ENCODE measurements at places on chromosomes 11 and 22.
A peak's percentile ranks its signal among the peaks of the same experiment; 100 is the strongest.

DNA sequence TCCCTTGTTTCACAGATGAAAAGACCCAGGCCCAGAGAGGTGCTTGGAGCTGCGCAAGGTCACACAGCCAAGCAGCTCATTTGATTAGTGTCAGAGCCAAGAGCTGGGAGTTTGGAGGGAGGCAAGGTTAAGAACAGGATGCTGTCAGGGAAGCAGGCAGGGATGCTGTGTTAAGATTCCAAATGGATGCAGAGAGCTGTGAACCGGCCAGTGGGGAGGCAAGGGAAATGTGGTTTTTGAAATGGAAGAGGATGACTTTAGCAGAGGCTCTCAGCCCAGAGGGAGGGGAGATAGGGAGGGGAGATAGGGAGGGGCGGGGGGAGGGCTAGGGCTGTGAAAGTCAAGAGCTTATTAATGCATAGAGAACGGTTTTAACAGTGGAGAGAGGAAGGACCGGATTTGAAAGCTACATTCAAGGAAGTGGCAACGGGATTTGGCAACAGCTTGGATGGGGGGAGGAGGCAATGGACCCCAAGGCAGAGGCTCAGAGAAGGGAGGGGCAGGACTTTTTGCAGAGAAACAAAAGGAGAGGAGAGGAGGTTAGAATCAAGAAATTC is 13.0 kb downstream of the RTN4RL2 start:
- DNase-seq: no peak

GRCh38 chr11:68202165-68202564 is 10.9 kb downstream of the KMT5B start:
- no peak for DNase-seq

- DNase-seq: no peak
Observed at GRCh38 chr11:33064033-33064825, 24.9 kb downstream of the TCP11L1 start.

DNA sequence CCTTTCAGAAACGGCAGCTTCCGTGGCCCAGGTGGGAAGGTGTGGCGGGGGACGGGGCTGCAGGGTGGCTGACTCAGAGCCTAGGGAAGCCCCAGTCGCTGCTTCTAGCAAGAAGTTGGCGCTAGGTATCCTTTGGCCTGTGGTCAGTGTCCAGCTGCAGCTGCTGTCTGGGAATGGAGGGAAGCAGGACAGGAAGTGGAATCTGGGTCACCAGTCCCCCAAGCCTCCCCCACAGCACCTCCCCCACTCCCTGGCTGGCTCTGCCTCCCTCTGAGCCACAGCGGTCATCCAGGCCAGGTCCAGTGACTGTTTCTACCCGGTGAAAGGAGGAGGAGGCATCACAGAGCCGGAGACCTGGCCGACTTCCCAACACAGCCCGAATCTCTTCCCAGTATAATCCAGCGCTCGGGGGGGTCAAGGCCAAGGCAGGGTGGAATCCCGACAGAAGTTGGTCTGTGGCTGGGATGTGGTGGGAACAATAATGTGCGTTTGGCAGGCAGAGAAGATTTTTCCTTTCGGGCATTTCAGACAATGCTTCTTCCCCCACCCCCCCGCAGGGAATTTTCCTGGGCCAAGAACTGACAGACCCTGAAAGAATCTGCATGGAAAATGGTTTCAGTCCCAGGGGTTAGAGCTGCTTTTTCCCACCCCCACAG is 45.1 kb downstream of the C11orf96 start:
- DNase-seq: peak; percentile 93

DNA sequence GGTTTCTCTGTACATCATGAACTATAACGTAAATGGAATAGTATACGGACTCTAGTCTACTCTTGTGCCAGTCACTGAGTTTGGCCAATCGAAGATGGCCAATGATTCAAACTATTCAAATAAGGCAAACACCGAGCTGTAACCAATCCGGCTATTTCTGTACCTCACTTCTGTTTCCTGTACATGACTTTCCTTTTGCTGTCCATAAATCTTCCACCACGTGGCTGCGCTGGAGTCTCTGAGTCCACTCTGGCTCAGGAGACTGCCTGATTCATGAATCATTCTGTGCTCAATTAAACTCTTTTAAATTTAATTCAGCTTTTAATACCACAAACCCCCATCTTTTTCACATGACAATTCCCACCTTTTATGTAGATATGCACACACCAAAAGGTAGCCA is 1.5 kb upstream of the JAML start:
- DNase-seq: no peak

DNA sequence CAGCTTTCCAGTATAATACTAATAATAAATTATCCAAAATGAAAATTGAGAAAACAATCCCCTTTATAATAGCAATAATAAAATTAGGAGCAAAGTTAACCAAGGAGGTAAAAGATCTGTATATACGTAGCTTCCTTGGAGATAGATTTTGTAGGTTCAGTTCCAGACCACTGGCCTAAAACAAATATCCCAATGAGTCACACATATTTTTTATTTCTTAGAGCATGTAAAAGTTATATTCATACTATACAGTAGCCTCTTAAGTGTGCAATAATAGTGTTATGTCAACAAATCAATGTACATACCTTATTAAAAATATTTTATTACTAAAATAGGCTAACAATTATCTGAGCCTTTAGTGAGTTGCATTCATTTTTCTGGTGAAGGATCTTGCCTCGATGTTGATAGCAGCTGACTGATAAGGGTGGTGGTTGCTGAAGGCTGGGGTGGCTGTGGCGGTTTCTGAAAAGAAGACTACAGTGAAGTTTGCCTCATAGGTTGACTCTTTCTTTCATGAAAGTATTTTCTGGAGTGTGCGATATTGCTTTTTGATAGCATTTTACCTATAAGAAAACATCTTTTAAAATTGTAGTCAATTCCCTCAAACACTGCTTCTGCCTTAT is 178.5 kb downstream of the ARHGAP42 start:
- no peak for DNase-seq

GRCh38 chr22:24554313-24555164 is at the start of gene GUCD1:
Gene GUCD1 (minus strand): TSS chr22:24555138. CDS start chr22:24554991, 147 bp downstream.
- peak; percentile 48 for DNase-seq

DNA sequence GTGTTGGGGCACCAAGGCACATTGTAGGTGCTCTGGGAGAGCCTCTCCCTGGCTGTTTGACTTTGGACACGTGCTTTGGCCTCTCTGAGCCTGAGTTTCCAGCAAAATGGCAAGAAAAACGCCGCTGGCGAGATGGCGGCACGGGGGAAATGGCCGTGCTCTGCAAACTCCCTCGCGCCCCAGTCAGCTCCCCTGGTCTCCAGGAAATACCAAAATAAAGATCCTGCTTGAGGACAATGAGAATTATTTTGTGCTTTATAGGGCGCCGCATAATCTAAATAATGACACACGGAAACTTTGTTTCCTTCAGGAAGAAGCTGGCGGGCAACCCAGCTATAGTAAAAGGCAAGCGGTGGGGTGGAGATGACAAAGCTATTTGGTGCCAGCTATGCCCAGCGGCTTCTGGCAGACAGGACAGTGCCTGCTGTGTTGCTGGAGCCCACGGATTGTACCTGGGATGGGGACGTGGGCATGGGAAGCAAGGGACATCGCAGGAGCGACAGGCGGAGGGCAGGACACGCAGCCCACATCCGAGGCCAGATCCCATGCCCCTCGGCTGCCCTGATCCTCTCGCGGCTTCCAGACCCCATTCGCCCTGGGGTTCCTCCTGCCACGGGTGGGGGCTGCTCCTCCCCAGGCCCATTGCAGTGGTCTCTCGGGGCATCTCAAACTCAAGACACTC is 26.3 kb upstream of the RFPL3 start:
- no peak for DNase-seq

DNA sequence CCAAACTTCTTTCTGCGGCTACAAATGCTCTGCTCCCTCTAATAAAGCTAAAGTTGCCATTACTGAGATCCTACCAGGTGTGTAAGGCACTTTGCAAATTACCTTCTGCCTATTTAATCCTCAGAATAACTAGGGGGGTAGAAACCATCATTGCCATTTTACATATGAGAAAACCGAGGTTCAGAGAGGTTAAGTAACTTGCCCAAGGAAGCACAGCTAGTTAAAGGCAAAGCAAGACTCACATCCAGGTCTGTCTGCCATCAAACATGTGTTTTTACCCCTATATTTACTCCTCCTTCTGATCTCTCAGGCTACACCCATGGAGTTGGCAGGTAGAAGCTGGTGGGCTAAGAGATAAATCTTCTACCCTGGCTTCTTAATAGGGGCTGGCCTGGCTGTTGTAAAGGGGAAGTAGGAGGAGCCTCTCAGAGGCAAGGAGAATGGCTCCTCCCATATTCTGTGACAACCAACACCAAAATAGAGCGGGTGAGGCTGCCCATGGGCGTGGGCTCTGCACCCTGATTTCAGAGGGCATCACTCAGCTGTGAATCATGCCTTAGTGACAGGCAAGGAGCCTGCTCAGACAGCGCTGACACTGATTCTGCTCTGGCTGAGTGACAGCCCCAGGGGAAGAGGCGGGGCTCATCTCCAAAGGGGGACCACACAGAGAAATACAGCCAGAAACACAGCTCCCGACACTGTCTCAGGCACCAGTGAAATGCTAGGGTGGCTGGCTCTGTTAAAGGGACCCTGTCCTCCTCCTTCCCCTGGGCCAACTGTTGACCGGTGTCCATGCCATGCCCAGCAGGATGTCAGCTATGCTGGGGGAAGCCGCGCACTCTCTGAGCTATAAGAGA is 106.8 kb downstream of the ABTB2 start:
- no peak for DNase-seq

- no peak for DNase-seq
Observed at GRCh38 chr11:69055212-69055586, 6.5 kb downstream of the TPCN2 start.

DNA sequence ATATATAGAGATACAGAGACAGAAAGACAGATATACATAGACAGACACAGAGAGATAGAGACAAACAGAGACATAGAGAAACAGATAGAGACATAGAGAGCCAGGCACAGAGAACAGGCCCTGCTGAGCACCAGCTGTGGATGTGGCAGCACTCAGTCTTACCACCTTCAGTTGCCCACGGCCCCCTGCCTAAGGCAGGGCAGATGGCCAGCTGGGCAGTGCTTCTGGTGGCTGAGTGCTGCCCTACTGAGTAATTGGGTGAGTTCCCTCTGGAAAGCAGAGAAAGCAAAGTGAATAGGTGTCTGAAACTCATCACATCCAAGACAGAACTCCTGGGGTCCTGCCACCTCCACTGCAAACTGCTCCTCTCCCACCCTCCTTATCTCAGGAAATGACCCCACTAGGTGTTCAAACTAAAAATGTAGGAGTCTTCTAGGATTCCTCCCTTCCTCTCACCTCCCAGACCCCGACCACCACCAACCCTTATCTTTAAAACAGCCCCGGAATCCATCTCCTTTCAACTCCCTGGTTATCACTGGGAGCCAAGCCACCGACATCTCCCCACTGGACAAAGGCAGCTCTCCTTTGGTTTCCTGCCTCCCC is 27.2 kb downstream of the SYN3 start:
- no peak for DNase-seq

GRCh38 chr22:17597217-17597616 is 31.3 kb downstream of the ATP6V1E1 start:
- DNase-seq: no peak

- peak; percentile 80 for DNase-seq
Observed at GRCh38 chr22:45009606-45010531, at the start of gene PHF21B. Gene PHF21B (minus strand): TSS chr22:45010005. CDS start chr22:45009549, 456 bp downstream.

- no peak for DNase-seq
Observed at GRCh38 chr11:90818196-90818745, 595.4 kb upstream of the CHORDC1 start.

- no peak for DNase-seq
Observed at GRCh38 chr11:76589964-76590950, 80.3 kb downstream of the LRRC32 start.

- DNase-seq: no peak
Observed at GRCh38 chr22:37218399-37218770, 6.1 kb upstream of the SSTR3 start.

- DNase-seq: no peak
Observed at GRCh38 chr11:32529994-32530588, 53.5 kb upstream of the EIF3M start.

- no peak for DNase-seq
Observed at GRCh38 chr11:127224276-127224675, 223.7 kb upstream of the KIRREL3 start.

GRCh38 chr11:85912414-85912813 is 57.2 kb downstream of the CCDC83 start:
- no peak for DNase-seq

DNA sequence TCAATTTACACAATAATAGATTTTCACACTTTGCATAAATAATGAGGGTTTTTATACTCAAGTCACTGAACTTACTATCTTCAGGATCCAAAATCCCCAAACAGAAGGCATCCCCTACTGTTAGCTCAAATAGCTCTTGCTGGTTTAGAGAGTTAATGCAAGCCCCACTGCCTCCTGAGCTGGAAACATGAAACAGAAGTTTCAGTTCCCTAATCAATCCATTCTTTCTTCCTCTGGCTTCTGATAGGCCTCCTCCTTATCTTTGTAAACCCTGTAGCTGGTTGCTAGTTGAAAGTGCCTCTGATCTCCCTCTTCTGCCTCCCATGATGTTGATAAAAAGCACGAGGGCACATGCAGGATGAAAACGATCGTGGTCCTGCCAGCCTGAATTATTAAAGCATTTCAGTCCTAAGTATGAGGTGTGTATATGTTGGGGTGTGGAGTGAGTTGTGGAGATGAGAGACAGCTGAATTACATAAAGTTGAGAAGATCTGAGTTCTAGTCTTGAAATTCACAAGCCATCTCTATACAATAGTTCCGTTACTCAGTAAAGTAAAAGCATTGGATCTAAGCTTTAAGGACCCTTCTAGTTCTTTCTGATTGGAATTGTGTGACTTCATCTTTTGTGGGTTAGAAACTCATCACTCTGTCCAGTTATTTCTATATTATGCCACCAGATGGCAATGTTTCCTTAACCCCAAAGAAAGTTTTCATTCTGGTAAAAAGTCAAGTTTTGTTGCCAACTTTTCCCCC is 35.0 kb upstream of the EHF start:
- DNase-seq: no peak

GRCh38 chr22:46077669-46078099 is 72.6 kb upstream of the PPARA start:
- peak; percentile 41 for DNase-seq

DNA sequence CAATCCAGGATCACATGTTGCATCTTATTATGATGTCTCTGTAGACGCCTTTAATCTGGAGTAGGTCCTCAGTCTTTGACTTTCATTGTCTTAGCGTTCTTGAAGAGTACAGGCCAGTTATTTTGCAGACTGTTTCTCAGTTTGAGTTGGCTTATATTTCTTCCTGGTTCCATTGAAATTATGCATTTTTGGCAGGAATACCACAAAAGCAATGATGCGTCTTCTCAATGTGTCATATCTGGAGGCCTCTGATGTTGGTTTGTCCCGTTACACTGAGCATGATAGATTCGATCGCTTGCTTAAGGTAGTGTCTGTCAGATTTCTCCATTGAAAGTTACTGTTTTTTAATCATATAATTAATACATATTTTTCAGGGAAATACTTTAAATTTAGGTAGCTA is 30.6 kb downstream of the TECTA start:
- DNase-seq: no peak

Measured in left hindlimb (tissue), 1 donor.